ENCODE measurements at places on chromosomes 6 and 20.

GRCh38 chr6:26420688-26421171 is 18.7 kb downstream of the BTN3A1 start:
- no peak for DNase-seq

- no peak for DNase-seq
Measured at GRCh38 chr20:14707026-14707680, 369.7 kb upstream of the FLRT3 start.

GRCh38 chr6:113449051-113449450 is 408.1 kb upstream of the MARCKS start:
- peak; percentile 64 for DNase-seq

GRCh38 chr20:6000871-6001270 is 50.4 kb downstream of the MCM8 start:
- no peak for DNase-seq

GRCh38 chr6:141443032-141443431 is 689.7 kb upstream of the GJE1 start:
- no peak for DNase-seq
